ENCODE measurements at places on chromosomes 16 and 17. TPM values are rescaled to one million over a fixed set of nuclear protein-coding genes. Genes with fewer than 3 reads are reported as not detected.
A peak's percentile ranks its signal among the peaks of the same experiment; 100 is the strongest.

Gene TAC4
- 2.1 TPM for total RNA-seq

Gene TPSD1
- total RNA-seq = not detected

Gene MARCHF10
- not detected for total RNA-seq

DNA sequence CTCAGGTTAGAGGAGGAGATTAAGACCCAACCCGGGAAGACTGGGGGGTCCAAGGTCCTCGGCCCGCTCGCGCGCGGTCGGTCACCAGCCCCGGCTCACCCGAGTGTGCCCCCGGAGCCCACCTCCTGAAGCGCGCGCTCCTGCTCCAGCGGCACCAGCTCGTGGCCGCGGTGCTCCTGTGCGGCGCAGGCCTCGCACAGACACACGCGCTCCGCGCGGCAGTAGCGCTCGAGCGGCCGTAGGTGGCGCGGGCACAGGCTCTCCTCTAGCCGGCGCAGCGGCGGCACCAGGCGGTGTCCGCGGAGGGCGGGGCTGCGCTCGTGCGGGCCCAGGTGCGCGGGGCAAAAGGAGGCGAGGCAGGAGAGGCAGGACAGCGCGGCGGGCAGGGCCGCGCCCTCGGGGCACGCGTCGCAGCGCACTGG is 618 bp downstream of the TRIM47 start:
- DNase-seq = peak; percentile 76

- DNase-seq = no peak
Measured at GRCh38 chr17:67265436-67266019, 20.5 kb upstream of the HELZ start.
